Left renal cortex interstitium (tissue), 4 donors: ENCODE measurements at places on chromosomes 6 and 20.

- DNase-seq: no peak
Observed at GRCh38 chr20:52331655-52332054, 140.1 kb upstream of the ZFP64 start.

GRCh38 chr6:29524444-29525310 lies 34.9 kb downstream of the UBD start:
- no peak for DNase-seq

DNA sequence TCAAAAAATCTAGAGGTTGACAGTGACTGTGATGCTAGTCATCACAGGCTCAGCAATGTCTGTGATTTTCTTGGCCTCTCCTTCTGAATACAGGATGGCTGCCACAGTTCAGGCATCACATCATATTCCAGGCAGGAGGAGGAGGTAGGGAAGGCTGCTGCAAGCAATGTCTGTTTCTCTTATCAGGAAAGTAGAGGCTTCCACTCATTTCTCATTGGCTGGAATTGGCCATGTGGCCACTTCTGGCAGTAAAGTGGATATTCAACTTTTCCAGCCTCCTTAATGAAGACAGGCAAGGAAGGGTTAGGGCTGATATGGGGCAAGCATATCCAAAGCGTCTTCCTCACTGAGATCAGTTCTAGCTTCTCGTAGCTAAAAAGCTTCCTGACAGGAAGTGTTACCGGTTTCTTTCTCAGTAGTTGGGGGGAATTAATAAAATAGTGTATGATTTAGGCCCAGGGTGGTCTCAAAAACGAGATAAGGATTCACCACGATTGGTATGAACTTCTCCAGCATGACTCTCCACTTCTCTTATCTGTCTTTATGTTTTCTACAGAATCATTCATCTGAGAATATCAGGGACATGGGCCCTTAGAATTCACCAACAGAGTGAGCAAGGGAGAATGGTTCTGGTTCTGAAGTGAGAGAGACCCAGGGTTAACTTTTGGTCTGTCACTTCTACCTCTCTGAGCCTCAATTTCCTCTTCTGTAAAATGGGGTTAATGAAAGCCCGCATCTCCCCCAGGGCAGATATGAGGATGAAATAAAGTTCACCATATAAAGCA lies 32.7 kb upstream of the PSMF1 start:
- no peak for DNase-seq

- no peak for DNase-seq
Observed at GRCh38 chr20:3239026-3239866, at the start of gene SLC4A11. TSS of gene SLC4A11 (minus strand) at chr20:3239190. CDS start at chr20:3239137, 53 bp downstream.

GRCh38 chr6:30689022-30689865 lies 1.5 kb downstream of the NRM start:
- DNase-seq: no peak

DNA sequence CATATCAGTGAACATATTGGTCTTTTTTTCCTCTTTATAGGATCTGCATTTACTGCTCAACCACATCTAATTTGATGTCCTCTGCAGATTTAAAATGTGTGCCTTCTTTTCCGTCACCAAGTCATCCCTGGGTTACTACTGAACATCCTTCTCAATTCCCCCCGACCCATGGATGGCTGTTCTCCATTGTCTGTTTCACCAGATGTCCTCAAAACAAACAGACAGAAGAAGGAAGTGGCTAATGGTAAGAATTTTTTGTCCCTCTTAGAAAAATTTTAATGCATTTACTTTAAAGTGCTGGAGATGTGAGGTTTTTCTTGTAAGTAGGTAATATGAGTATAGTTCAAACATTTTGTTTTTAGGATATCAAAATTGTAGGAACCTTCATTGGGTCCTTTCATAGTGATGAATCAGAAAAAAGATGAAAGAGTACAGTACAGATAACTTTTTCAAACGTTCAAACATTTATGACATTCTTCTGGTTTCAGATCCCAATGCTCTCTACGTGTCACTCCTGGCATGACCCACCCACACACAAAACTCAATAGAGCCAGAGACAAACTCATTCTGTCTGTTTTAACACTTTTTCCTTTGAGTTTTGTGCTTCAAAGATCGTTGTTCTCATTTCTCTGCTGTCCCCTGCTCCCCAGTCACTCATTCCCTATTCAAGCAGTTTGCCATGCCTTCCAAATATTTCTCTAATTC lies 276.4 kb downstream of the PRL start:
- no peak for DNase-seq

DNA sequence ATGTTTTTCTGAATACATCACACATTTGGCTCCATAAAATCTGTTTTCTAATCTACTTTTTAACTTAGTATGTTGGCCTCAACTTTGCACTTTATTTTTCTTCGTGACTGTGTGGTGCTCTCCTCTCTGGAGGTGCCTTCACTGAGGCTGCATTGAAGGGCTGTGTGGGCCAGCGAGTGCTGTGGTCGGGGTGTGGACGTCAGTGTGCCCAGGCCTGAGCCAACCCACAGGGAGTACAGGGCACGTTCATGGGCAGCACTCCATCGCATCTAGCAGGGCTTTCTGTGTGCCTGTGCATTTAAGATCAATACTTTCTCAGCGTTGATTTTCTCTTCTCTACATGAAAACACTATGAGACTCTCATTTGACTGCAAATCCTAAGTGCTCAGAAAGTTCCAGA lies 37.8 kb downstream of the DACT2 start:
- DNase-seq: no peak

GRCh38 chr6:144360401-144360800 lies 75.3 kb downstream of the UTRN start:
- DNase-seq: no peak

DNA sequence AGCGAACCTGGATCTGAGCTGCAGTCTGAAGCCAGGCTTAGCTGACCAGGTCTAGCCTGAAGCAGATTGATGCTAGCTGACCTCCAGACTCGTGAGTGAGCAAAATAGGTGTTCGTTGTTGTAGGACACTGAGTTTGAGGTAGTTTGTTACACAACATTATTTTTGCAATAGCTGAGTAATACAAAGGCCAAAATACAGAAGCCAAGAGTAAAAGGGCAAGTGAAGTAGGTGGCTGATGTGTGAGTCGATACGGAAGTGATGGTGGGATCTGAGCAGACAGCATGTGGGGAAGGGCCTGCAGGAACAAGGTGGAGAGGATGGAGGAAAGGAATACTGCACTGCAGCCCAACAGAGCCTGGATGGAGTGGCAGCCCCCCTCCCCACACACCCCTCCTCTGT lies 8.5 kb upstream of the SPATS1 start:
- DNase-seq: no peak

DNA sequence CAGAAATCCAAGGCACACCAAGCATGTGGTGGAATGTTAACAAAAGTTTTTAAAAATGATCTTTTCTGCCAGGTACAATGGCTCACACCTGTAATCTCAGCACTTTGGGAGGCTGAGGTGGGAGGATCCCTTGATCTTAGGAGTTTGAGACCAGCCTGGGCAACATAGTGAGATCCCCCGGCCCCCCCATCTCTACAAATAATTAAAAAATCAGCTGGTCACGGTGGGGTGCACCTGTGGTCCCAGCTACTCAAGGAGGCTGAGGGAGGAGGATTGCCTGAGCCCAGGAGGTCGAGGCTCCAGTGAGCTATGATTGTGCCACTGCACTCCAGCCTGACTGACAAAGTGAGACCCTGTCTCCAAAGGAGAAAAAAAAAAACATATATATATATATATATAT lies 8.0 kb downstream of the RIPK1 start:
- no peak for DNase-seq

DNA sequence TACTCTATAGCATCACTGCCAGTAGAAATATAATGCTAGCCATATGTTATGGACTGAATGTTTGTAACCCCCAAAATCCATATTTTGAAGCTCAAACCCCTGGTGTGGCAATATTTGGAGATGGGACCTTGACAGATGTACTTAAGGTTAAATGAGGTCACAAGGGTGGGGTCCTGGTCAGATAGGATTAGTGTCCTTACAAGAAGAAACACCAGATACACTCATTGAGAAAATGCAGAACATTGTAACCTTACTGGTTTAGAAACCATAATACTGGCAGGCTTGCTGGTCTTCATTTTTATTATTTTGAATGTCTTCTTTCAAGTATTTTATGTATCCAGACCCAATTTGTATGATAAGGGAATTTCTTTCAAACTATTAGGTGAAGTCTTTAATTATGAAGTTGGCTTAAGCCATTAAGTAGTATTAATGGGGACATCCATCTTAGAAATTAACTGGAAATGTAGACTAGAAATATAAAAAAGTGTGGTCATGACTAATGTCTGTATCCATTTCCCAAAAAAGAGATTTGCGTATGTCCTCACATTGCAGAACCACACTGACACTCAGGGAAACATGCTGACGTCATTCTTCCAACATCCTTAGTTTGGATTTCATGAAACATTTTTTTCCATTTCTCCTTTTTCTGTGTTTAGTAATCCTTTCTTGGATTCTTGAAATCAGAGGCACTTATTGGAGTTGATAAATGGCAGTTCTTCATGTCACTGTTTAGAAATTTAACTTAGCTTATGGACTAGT lies 32.4 kb downstream of the SLC16A10 start:
- DNase-seq: no peak

DNA sequence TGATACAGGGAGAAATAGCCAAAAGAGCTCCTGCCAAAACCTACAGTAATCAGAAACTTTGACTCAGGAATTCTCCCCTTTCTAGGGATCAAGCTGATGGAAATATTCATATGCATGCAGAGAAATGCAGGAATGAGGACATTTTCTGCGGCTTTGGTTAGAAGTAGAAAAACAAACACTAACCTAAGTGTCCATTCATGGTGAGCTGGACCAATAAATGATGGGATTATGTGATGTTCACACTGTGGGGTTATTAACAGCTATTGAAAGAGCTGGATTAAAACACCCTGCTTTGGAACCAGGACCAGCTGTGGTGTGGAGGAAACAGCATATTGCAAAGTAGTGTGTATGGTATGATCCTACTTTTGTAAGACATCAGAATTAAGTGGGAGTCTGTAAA lies 143.1 kb downstream of the SYCP2 start:
- no peak for DNase-seq

GRCh38 chr6:8017705-8018104 lies 46.5 kb downstream of the BLOC1S5 start:
- DNase-seq: no peak

DNA sequence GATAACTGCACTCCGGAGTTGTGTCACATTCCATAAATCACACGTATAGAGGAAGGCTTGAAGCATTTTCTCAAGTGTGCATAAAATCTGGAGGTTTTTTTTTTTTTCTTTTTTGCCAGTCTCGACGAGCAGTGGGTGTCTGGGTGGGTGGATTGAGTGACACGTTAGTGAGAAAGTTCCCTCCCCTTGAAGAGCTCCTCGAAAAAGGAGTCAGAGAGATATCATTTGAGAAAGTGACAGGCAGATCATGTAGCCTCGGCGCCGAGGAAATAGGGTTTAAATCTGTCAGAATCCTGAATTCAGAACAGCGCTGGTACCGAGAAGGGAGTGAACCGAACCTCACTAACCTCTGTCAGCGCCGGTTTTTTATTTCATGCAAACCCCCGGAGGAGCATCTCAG lies 269.5 kb upstream of the ARID1B start:
- DNase-seq: no peak

GRCh38 chr6:132971676-132972075 lies 157.3 kb downstream of the RPS12 start:
- DNase-seq: no peak

- DNase-seq: no peak
Observed at GRCh38 chr20:6180531-6180930, 57.7 kb upstream of the FERMT1 start.

GRCh38 chr6:148760568-148761526 lies 14.0 kb downstream of the UST start:
- no peak for DNase-seq

- DNase-seq: no peak
Observed at GRCh38 chr6:40804905-40805304, 217.7 kb upstream of the LRFN2 start.

DNA sequence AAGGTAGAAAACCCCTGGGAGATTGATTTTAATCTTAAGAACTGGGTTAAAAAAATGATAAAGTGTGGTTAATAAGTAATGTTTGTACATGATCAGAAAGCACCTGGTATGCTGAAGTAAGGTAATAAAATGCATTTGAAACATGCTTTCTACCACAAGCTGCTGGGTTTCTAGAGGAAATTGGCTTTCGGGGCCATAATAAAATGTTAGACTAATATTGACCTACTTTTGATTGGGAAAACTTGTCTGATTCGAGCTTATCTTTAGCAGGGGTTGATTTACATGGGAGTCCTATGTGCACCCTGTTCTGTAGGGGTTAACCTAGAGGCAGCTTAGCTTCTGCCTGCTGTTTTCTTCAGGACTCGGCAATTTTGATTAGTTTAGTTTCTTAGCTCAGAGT lies 50.5 kb downstream of the CRYBG1 start:
- no peak for DNase-seq
